ENCODE measurements at places on chromosomes 5 and 9.
A peak's percentile ranks its signal among the peaks of the same experiment; 100 is the strongest.

GRCh38 chr9:36935332-36935731 is 98.7 kb downstream of the PAX5 start:
- no peak for DNase-seq

- DNase-seq, result no peak
Observed at GRCh38 chr5:39500551-39501175, 75.9 kb upstream of the DAB2 start.

- DNase-seq, result no peak
Observed at GRCh38 chr9:113501129-113501686, 37.7 kb downstream of the RGS3 start.

- no peak for DNase-seq
Observed at GRCh38 chr9:88065619-88066018, 72.7 kb downstream of the SPATA31C2 start.

- DNase-seq, result no peak
Observed at GRCh38 chr5:83817591-83817990, 96.9 kb upstream of the HAPLN1 start.

GRCh38 chr5:115016646-115017045 is 153.1 kb downstream of the TRIM36 start:
- DNase-seq, result no peak

- no peak for DNase-seq
Observed at GRCh38 chr5:33400675-33401074, 40.1 kb upstream of the TARS1 start.

DNA sequence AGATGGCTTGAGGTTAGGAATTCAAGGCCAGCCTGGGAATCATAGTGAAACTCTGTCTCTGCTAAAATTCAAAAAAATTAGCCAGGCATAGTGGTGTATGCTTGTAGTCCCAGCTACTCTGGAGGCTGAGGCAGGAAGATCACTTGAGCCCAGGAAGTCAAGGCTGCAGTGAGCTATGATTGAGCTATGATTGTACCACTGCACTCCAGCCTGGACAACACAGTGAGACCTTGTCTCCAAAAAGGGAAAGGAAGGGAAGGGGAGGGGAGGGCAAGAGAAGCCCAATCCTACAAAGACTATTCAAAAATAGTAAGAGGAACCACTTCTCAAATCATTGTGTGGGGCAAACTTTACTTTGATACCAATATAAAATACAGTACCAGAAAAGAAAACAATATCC is 11.2 kb downstream of the SEMA4D start:
- no peak for DNase-seq

GRCh38 chr9:19233344-19233743 is 2.9 kb downstream of the DENND4C start:
- DNase-seq, result no peak

- DNase-seq, result peak; percentile 65
Observed at GRCh38 chr5:138753794-138754698, 821 bp downstream of the CTNNA1 start.

DNA sequence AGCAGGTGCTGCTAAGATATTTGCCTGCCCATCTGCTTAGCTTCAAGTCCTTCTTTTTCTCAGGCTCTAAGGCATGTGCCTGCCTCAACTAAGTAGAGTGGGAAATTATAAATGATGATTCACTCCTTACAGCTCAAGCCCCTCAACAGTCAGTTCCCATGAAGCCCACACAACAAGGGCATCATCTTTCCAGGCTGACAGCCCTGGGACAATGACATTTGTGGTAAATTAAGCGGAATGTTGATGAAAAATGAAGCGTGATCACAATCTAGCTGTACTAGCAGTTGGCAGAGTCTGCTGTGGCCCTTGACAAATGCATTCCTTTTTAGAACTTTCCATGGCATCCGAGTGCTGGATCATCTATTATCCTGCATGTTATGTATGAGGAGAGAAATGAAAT is 548.6 kb downstream of the KIF4B start:
- DNase-seq, result no peak
